ENCODE measurements at places on chromosomes 1 and 21. TPM values are rescaled to one million over a fixed set of nuclear protein-coding genes. Genes with fewer than 3 reads are reported as not detected.

Gene PIK3CD
- total RNA-seq = 4.6 TPM

Gene LCE1C
- total RNA-seq = not detected

Gene LIPI
- not detected for total RNA-seq

Gene TSPAN1
- 2.7 TPM for total RNA-seq

Gene DFFB
- total RNA-seq = 11.8 TPM

Gene BRWD1
- total RNA-seq = 49.6 TPM

- no peak overlapping the region for H3K27ac ChIP-seq
- no peak for DNase-seq
- no peaks in the 10 kb centered on the region for H3K36me3 ChIP-seq
- no peaks in the 10 kb centered on the region for H3K27me3 ChIP-seq
- H3K4me3 ChIP-seq = no peak overlapping the region
These were observed 3.2 kb upstream of the NUAK2 start for GRCh38 chr1:205324781-205325180.

GRCh38 chr21:31659286-31659535 is 282 bp upstream of the SOD1 start:
- no peaks in the 10 kb centered on the region for H3K27me3 ChIP-seq
- peaks cover 18% of the 10 kb centered on the region for H3K4me1 ChIP-seq
- H3K27ac ChIP-seq = peak overlapping the region; percentile 47
- peak overlapping the region; percentile 88 for H3K4me3 ChIP-seq
- H3K36me3 ChIP-seq = no peaks in the 10 kb centered on the region

DNA sequence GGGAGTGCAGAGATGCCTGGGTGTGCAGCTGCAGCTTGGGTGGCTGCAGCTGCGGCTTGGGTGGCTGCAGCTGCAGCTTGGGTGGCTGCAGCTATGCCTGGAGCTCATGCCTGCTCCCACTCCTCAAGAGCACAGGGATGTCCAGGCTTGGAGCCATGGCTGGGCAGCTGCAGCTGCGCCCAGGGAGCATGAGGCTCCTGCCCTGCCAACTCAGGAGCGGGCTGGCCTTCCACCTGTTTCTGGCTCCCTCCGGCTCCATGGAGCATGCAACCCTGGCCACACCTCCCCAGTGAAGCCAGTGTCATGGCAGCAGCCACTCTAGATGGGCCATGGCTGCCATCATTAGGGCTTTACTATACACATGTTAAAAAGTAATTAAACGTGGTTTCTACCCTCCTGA is 21.1 kb downstream of the GBP1 start:
- no peaks in the 10 kb centered on the region for H3K4me1 ChIP-seq
- no peak overlapping the region for H3K27ac ChIP-seq
- DNase-seq = no peak
- no peak overlapping the region for H3K4me3 ChIP-seq
- H3K36me3 ChIP-seq = no peaks in the 10 kb centered on the region

DNA sequence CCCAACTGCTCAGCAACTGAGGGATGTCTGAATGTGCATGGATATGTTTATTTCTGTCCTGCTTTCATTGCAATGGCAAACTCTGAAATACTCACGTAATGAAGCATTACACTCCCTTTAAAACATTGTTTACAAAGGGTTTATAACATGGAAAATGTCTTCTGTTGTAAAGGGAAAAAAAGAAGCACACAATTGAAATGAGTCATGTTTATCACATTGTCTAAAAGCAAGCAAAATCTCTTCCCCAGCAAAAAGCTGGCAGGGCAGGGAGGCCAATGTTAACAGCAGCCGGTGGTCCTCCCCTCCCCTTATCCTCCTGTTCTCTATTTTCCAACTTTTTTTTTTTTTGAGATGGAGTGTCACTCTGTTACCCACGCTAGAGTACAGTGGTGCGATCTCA is 3.9 kb upstream of the EFNA1 start:
- no peak for DNase-seq
- H3K4me1 ChIP-seq = peaks cover 15% of the 10 kb centered on the region
- H3K27ac ChIP-seq = no peak overlapping the region
- H3K36me3 ChIP-seq = no peaks in the 10 kb centered on the region
- H3K27me3 ChIP-seq = no peaks in the 10 kb centered on the region

GRCh38 chr1:11746092-11746491 is 10.2 kb downstream of the AGTRAP start:
- DNase-seq = no peak
- H3K4me3 ChIP-seq = no peak overlapping the region
- no peaks in the 10 kb centered on the region for H3K36me3 ChIP-seq

- H3K36me3 ChIP-seq = no peaks in the 10 kb centered on the region
- peaks cover 2% of the 10 kb centered on the region for H3K4me1 ChIP-seq
- H3K27ac ChIP-seq = no peak overlapping the region
- H3K27me3 ChIP-seq = no peaks in the 10 kb centered on the region
- no peak overlapping the region for H3K4me3 ChIP-seq
These were observed 21.1 kb downstream of the COQ8A start for GRCh38 chr1:226960944-226961765.

DNA sequence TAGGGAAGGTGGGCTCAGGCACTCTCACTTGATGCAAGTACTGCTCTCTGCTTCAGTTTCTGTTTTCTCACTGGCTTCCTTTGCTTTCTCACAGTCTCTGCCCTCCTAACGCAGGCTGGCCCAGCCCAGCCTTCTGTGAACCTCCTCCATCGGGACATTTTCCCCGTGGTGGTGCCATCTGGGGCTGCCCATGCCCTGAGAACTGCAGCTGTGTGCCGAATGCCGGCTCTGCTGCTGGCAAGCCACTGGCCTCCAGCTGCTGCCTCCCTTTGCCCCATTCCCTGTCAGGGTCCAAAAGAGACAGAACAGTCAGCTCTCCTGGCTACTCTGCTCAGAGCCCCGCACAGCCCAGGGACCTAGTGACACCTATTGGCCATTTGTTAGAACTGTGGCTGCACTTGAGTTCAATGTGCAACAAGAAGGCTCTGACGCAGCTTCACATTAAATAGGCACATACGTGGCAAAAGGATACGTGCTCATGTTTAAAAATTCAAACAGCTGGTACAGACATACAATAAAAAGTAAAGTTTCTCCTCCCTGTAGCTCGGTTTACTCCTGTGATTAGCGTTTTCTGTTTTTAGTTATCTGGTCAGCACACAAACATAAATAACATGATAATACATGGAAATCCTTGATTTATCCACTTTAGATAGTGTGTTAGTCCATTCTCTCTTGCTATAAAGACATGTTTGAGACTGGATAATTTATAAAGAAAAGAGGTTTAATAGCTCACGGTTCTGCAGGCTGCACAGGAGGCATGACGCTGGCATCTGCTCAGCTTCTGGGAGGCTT is 46.6 kb downstream of the FCRL5 start:
- no peaks in the 10 kb centered on the region for H3K27me3 ChIP-seq
- H3K4me1 ChIP-seq = peaks cover 1% of the 10 kb centered on the region
- H3K36me3 ChIP-seq = no peaks in the 10 kb centered on the region
- no peak for DNase-seq
- no peak overlapping the region for H3K27ac ChIP-seq
- H3K4me3 ChIP-seq = no peak overlapping the region

GRCh38 chr21:33685613-33686197 is 43.4 kb downstream of the ITSN1 start:
- H3K27ac ChIP-seq = peak overlapping the region; percentile 3
- no peak overlapping the region for H3K4me3 ChIP-seq
- no peak for DNase-seq
- H3K4me1 ChIP-seq = peaks cover 10% of the 10 kb centered on the region
- H3K27me3 ChIP-seq = no peaks in the 10 kb centered on the region

- no peaks in the 10 kb centered on the region for H3K36me3 ChIP-seq
- H3K27me3 ChIP-seq = no peaks in the 10 kb centered on the region
- no peak overlapping the region for H3K4me3 ChIP-seq
These were observed 110.9 kb upstream of the IRF2BP2 start for GRCh38 chr1:234720709-234721441.

DNA sequence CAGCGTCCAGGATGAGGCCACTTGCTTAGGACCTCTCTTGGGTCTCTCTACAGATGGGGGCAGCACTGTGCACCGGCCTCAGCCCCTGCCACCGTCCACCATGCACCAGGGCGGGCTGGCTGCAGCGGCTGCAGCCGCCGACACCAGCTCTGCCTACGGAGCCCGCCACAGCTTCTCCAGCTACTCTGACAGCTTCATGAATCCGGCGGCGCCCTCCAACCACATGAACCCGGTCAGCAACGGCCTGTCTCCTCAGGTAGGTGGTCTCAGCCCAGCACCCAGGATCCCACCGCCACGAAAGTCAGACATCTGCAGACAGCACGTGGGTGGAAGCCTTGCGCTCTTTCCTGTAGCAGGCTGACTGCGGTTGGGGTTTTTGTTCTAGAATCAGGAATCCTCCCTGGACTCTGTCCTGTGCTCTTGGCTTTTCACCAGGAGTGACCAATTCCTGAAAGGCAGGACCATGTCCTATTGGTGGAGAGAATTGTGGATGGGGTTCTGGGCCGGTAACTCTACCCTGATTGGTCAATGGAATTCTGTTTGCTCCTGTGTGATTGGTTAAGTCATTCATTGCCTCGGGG is 72.5 kb downstream of the PAX7 start:
- no peaks in the 10 kb centered on the region for H3K27me3 ChIP-seq
- no peak for DNase-seq
- H3K27ac ChIP-seq = no peak overlapping the region
- H3K36me3 ChIP-seq = no peaks in the 10 kb centered on the region
- no peak overlapping the region for H3K4me3 ChIP-seq

DNA sequence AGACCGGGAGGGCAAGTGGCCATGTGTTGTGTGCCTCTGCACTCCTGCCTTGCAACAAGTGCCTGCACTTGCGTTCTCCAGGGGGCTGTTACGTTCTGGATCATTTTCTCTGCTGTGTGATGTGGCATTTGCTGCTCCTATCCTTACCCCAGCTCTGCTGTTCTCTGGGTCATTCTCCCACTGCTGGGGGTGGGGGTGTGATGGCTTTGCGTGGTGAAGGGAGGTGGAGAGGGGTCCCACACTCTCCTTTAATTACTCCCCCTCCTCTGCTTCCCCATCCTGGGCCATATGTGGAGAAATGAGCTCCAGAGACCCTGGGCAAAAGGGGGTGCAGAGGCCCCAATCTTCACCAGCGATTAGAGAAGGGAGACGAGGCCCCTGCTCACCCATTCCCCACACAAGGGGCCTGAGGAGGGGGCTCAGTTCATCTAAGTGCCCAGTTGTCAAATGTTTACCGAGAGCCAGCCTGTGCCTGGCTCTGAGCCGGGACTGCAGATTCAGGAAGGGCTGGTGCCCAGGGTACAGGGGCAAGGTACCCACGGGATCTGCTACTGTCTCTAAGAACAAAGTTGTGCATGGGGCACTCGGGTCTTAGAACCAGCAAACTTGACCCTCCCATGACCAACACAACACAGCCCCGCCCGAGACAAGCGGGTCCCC is 355.4 kb downstream of the PTPRU start:
- no peaks in the 10 kb centered on the region for H3K4me1 ChIP-seq
- no peaks in the 10 kb centered on the region for H3K27me3 ChIP-seq
- DNase-seq = no peak
- H3K27ac ChIP-seq = no peak overlapping the region
- no peaks in the 10 kb centered on the region for H3K36me3 ChIP-seq

GRCh38 chr1:59692591-59692990 is 122.2 kb upstream of the HOOK1 start:
- no peak overlapping the region for H3K27ac ChIP-seq
- no peaks in the 10 kb centered on the region for H3K4me1 ChIP-seq
- no peaks in the 10 kb centered on the region for H3K27me3 ChIP-seq
- no peaks in the 10 kb centered on the region for H3K36me3 ChIP-seq
- H3K4me3 ChIP-seq = no peak overlapping the region

DNA sequence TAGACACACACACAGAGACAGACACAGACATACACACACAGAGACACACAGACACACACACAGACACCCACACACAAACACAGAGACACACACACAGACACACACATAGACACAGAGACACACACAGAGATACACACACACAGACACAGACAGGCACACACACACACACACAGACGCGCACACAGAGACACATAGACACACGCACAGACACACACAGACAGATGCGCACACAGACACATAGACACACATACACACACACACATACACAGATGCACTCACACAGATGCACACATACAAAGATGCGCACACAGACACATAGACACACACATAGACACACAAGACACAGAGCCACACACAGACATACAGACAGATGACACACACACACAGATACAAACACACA is 16.0 kb downstream of the KIF21B start:
- H3K4me3 ChIP-seq = no peak overlapping the region
- no peaks in the 10 kb centered on the region for H3K4me1 ChIP-seq
- no peak overlapping the region for H3K27ac ChIP-seq
- no peaks in the 10 kb centered on the region for H3K27me3 ChIP-seq
- no peaks in the 10 kb centered on the region for H3K36me3 ChIP-seq
- DNase-seq = no peak

- no peak overlapping the region for H3K4me3 ChIP-seq
- H3K4me1 ChIP-seq = no peaks in the 10 kb centered on the region
- H3K27me3 ChIP-seq = no peaks in the 10 kb centered on the region
- no peaks in the 10 kb centered on the region for H3K36me3 ChIP-seq
These were observed 64.6 kb downstream of the RUNX1 start for GRCh38 chr21:34984356-34985058.

- H3K36me3 ChIP-seq = no peaks in the 10 kb centered on the region
- H3K27ac ChIP-seq = no peak overlapping the region
- no peak overlapping the region for H3K4me3 ChIP-seq
- H3K27me3 ChIP-seq = no peaks in the 10 kb centered on the region
- no peak for DNase-seq
These were observed 135.4 kb upstream of the C8B start for GRCh38 chr1:57101209-57101608.

DNA sequence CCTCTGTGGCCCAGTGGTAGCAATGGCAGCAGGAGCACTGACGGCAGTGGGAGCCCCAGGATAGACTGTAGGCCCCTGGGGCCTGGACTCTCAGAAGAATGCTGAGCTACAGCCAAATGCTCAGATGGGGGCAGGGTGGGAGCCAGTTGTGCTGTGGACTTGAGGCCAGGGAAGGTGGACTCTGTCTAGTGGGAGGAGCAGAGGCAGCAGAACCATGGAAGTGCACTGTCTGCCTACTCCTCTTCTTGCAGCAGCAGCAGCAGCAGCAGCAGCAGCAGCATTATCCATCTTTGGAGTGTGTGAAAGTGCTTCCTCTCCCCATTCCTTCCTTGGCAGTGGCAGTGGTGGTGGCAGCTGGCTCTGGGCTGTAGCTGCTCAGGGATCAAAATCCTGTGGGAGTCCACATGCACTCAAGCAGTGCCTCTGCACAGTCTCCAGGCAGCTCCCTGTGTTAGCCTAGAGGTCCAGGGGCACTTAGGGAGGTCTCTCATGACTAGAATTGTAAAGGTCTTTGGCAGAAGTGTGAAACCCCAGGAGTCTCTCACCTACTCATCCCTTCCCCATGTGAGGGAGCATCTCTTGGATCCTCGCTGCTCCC is 917.9 kb upstream of the B3GALT2 start:
- no peak overlapping the region for H3K27ac ChIP-seq
- H3K27me3 ChIP-seq = no peaks in the 10 kb centered on the region
- no peak for DNase-seq
- no peaks in the 10 kb centered on the region for H3K36me3 ChIP-seq
- H3K4me1 ChIP-seq = no peaks in the 10 kb centered on the region
- H3K4me3 ChIP-seq = no peak overlapping the region

- H3K36me3 ChIP-seq = no peaks in the 10 kb centered on the region
- no peak overlapping the region for H3K4me3 ChIP-seq
- no peaks in the 10 kb centered on the region for H3K4me1 ChIP-seq
- DNase-seq = no peak
- no peak overlapping the region for H3K27ac ChIP-seq
These were observed 7.2 kb upstream of the RIPPLY3 start for GRCh38 chr21:36999131-36999898.
